ENCODE measurements at places on chromosomes 11 and 22.

GRCh38 chr11:83835423-83835822 is 549.3 kb upstream of the CCDC90B start:
- DNase-seq: no peak

DNA sequence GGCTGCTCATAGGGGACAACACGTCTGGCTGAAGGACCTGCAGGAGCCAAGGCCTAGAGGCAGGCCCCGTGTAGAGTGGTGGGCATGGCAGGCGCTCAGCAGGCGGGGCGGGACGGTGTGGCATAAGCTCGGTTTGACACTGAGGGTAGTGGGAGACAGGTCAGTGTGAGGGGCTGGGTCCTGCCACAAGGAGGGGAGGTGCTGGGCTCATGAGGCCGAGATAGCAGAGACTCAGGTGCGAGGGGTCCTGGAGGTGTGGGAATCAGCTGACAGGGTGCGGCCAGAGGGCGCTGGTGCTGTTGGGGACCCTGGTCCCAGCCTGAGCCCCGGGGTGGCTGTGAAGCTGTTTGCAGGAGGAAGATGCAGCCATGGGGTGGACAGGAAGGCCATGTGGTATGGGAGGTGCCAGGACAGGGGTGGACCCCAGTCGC is 6.7 kb downstream of the SLC22A12 start:
- DNase-seq: no peak

DNA sequence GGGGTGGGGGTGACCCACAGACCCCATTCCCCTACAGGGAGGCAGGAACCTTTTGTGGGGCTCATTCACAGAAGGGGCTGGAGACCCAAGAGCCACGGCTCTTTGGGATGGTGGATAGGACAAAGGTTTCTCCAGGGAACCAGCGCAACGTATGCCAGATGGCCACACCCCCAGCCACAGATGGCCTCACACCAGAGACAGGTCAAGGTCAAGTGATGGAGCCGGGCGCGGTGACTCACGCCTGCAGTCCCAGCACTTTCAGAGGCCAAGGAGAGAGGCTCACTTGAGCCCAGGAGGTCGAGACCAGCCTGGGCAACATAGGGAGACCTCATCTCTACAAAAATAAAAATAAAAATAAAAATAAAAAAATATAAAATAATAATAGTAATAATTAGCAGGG is 17.1 kb upstream of the BRSK2 start:
- no peak for DNase-seq

DNA sequence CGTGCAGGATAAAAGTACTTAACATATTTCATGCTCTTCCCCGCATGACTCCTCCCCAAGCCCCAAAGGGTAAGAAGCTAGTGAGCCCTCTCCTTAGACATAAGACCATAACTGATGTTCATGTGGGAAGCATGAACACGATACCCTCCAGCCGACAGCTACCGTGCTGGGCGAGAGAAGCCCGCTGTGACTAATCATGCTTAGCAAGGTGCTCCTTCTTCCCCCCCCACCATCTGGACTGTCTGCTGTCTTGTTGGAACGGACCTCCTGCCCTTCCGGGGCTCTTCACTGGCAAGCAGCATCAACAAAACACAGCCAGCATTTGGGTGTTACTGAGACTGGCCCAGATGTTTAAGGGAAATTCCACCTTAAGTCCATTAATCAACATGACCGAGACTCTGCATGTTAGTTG is 200.6 kb downstream of the DBX1 start:
- DNase-seq: no peak

- peak; percentile 82 for DNase-seq
Measured at GRCh38 chr11:63986156-63986931, at the start of gene OTUB1. TSS of gene OTUB1 (plus strand) at chr11:63986438. CDS start at chr11:63986457, 19 bp downstream.

DNA sequence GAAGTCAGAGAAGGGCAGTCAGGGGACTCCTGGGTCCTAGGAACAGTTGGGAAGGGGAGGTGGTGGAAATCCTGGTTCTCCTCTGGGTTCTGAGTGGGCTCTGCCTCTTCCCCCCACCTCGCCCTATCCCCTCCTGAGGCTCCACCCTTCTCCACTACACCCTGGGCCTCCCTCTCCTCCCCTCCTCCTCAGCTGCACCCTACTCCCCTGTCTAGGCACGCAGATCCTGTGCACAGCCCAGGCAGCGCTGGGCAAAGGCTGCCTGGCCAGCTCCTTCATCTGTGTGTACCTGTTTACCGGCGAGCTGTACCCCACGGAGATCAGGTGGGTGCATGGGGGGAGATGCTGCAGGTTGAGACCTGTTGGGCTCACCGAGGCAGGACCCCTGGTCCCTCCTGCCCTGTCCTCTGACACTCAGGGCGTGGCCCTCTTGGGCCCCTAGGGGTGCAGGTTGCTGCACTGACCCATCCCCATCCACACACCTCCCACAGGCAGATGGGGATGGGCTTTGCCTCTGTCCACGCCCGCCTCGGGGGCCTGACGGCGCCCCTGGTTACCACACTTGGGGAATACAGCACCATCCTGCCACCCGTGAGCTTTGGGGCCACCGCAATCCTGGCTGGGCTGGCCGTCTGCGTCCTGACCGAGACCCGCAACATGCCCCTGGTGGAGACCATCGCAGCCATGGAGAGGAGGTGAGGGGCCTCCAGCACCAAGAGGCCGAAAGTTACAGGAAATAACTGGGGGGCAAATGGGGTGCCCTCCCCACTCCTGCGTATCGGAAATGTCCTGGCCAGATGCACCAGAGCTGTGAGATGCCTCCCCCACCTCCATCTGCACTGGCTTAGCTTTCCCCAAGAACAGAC is 25.3 kb upstream of the POLA2 start:
- DNase-seq: no peak

DNA sequence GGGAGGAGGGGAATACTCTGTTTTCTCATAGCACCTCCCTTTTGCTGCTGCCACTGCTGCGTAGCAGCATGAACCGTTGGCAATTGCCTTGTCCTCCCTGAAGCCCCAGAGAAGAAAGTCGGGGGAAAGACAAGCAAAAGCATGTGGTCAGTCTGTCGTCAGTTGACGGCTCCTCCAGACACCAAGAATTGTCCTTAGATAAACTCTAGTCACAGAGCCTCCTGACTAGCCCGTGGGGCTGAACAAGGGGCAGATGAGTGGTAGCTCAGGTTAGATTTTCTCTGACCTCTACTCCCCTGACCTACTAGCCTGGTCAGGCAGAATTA is 126.4 kb upstream of the HSD17B12 start:
- no peak for DNase-seq

- no peak for DNase-seq
Measured at GRCh38 chr11:115674176-115674936, 170.1 kb upstream of the CADM1 start.

- no peak for DNase-seq
Measured at GRCh38 chr11:28132548-28132947, 24.4 kb downstream of the METTL15 start.

DNA sequence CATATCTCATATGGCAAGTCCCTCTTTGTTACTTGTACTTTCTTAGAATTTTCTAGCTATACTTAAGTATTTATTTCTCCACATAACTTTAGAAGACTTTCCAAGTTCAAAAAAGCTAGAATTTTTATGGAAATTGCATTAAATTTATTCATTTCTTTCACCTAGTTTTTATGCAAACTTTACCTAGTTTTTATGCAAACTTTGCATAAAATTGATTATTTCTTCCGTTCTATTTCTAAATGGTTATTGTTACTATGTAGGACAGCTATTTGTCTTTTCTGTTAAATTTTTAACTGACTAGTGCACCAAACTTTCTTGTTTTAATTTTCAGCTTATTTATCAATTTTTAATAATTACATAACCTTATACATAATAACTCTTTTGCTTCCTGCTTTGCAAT is 3.2 kb upstream of the CREBZF start:
- no peak for DNase-seq

- DNase-seq: no peak
Measured at GRCh38 chr11:131999955-132000354, 629.5 kb downstream of the NTM start.

DNA sequence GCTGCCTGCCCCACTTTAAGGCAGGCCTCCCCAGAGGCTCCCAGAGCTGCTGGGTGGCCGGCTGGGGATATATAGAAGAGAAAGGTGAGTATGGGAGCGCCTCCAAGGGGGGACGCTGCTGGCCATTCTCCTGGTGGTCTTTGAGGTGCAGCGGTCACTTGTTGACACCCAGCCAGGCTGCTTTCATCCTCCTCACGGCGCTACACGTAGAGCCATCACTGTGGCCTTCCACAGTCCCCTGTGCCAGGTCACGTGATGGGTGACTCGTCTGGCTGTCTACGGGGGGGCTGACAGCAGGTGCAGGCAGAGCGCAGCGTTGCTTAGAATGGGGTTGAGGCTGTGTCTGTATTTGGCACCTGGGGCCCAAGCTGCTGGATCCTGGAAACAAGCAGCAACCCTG is 1.9 kb downstream of the ACR start:
- no peak for DNase-seq

- DNase-seq: no peak
Measured at GRCh38 chr11:119148720-119149017, 183 bp upstream of the ABCG4 start.

DNA sequence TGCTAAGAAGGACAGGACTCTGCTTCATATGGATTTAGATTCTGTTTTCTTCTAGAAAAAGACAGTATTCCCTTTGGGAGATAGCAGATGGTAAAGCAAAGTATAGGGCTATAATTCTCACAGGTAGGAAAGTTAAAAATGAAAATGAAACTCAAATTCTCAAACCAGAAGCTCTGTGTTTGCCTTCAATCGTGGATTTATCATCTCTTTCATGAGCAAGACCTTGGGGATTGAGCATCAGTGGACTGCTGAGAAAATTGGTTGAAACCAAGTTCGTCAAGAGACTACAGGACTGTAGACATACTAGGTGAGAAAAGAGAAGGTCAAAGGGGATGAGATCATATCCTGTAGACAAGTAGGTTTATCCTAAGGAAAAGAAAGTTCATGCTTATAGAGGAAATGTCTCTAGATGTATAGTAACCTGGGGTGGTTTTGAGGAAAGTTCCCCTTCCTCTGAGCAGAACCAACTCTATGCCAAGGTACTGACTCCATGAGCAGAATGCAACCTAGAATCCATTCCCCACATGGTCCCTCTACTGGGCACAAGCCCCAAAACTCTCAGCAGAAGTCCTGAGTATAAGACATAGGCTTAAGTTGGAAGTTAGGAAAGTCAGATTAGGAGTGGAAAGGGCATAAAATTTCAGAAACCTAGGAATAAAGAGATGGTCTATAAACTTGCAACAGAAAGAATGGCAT is 46.5 kb downstream of the SLC5A12 start:
- no peak for DNase-seq

DNA sequence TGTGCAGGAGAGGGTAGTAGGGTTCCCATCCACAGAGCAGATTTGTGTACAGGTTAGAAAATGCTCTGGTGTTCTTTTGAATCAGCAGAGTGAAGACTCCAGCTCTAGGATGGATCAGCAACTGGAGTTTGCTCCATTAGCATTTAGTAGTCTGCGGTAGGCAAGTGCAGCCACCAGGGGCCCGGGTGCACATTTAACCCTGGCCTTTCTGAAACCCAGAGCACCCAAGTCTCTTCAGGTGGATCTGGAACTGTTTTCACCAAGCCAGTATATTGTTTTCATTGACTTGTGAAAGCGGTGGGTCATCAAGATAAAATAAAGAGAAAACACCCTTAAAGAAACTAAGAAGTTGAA is 100.8 kb upstream of the CLPB start:
- DNase-seq: no peak

DNA sequence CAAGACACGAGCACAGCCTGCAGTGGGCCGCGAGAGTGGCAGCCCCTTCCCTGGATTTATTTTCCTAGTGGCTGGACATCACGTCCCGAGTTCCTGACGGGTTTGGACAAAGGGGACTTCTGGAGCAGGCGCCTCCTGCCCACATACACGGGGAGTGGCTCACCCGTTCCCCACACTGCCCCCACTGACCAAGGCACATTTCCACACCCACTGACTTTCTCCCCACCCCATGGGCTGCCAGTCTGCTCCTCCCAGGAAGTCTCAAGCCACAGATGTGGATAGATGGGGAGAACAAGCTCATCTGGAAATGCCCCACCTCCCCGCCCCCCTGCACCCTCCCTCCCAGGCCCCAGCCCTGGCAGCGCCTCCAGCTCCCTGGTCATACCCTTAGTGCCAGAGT is 34.0 kb upstream of the FADD start:
- DNase-seq: no peak

DNA sequence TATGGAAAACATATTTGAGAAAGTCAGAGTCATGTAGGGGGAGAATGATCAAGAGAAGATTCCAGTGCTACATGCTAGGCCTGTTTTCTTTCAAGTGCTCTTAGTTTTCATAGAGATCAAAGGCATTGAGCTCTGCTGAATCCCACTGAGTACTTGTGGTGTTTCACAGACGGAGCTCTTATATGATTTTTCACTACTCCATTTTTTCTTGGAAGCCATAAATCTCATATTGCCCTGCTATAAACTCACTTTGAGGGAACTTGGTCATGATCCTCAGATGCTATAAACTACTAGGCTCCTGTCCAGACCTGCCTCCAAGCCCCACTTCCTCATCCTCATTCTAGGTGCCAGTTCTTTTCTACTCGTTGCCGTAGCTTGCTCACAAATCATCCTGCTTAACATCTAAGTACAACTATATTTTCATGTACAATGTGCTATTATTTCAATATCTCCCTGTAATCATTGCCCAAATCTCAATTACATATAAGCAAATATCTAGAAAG is 180.8 kb upstream of the CCDC179 start:
- DNase-seq: no peak

- peak; percentile 12 for DNase-seq
Measured at GRCh38 chr11:63564056-63564774, 1.0 kb upstream of the PLAAT2 start.

- DNase-seq: no peak
Measured at GRCh38 chr11:117670443-117670842, 126.6 kb downstream of the DSCAML1 start.

GRCh38 chr22:29450222-29450621 is 11.8 kb downstream of the RFPL1 start:
- DNase-seq: no peak

GRCh38 chr11:32704261-32704660 is 90.2 kb downstream of the CCDC73 start:
- no peak for DNase-seq

DNA sequence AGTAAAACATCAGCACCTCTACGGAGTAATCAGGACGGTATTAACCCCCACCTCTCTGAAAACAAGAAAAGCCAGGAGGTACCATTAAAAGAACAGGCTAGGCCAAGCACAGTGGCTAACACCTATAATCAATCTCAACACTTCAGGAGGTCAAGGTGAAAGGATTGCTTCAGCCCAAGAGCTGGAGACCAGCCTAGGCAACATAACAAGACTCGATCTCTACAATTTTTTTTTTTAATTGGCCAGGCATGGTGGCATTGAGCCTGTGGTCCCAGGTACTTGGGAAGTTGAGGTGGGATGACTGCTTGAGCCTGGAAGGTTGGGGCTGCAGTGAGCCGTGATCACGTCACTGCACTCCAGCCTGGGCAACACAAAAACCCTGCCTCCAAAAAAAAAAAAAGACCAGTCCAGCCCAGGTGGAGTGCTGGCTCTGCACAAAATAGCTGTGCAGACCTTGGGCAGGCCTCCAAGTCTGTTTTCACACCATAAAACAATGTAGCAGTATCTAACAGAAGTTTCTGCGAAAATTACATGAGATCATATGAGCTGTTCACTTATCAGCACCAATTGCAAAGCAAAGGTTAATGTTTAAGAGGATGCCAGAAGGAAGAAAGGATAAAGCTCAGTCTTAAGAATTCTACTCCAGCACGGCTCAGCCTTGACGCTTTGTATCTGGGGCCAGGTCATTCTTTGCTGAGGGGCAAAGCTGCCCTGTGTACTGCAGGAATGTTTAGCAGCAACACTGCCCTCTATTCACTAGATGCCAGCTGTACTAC is 14.8 kb downstream of the CHKA start:
- DNase-seq: no peak

GRCh38 chr22:45885171-45885840 is 91.7 kb downstream of the WNT7B start:
- DNase-seq: no peak

- no peak for DNase-seq
Measured at GRCh38 chr11:26860091-26860780, 133.7 kb upstream of the FIBIN start.
